ENCODE measurements at places on chromosomes 2 and 18.

DNA sequence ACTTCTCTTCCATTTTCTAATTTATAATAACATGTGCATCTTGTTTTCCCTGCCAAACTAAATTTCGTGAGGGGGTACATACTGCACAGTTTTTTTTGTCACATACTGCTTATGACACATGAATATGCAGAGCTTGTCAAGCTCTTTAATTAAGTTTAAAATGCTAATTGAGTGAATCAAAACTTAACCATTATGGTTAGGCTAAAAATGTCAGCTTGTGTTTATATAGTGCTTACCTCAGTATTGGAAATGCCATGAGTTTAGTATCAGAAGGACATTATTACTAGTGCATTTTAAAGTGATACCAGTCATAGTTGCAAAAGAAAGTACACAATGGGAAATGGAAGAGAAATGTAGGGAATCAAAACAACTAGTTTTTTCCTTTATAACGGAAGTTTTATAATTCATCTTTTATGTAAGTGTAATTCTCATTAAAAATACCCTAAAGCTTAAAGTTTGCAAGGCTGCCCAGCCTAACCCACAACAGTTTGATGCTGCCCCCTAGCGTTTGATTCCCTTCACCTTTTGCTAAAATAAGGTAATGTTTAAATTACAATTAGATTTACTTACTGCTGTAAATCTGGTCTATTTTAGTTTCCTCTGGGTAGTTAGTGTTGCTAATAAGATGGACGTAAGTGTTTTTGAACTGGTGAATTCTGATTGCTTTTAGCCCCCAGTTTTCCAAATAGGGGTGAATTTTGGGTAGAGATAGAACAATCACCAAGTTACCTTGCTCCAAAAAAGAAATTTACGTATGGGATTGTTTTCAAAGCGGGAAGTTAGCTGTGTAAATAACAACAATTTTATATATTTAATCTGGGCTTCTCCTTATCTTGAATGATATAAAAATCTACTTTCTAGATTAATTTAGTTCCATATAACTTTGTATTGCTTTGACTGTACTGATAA lies 3.2 kb downstream of the SLC39A10 start:
- peak; percentile 35 for DNase-seq

- DNase-seq = no peak
Observed at GRCh38 chr2:121068851-121069250, 216.2 kb downstream of the TFCP2L1 start.

GRCh38 chr2:27992787-27993401 lies 102.4 kb downstream of the BABAM2 start:
- no peak for DNase-seq

DNA sequence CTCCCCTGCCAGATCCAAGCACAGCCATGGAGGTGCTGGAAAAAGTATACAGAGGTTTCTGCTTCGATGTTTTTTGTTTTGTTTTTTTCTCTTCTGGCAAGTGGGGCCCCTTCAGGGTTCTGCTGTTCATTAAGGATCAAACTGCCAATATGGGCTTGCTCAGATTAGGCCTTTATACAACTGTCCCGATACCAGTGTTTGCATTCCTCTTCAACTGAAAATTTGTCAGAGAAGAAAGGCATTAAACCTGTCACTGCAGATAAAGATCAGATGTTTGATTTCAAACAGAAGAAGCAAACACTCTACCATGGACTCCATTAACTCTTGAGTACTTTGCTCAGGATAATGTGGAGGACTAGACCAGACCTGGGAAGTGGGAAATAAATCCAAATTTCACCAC lies 396.0 kb upstream of the SMIM21 start:
- no peak for DNase-seq

GRCh38 chr2:216985658-216986141 lies 125.8 kb upstream of the TNP1 start:
- peak; percentile 95 for DNase-seq

DNA sequence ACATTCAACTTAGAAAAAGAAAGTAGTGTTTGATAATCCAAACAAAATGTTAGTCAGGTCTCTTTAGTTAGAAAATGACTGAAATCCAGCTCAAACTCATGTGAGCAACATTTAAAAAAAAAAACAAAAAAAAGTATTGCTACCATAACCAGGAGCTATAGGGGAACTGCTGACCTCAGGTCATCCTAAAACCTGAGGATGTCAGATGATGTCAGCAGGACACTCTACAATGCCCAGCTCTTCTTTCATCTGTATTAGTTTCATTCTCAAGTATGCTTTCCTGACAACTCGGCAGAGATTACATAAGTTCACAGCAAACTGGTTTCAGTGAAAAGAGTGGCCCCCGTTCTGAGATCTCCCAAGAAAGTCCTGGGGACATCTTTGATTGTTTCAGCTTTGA lies 4.2 kb upstream of the ESCO1 start:
- no peak for DNase-seq

GRCh38 chr2:17579605-17580318 lies 39.3 kb downstream of the VSNL1 start:
- DNase-seq = no peak

DNA sequence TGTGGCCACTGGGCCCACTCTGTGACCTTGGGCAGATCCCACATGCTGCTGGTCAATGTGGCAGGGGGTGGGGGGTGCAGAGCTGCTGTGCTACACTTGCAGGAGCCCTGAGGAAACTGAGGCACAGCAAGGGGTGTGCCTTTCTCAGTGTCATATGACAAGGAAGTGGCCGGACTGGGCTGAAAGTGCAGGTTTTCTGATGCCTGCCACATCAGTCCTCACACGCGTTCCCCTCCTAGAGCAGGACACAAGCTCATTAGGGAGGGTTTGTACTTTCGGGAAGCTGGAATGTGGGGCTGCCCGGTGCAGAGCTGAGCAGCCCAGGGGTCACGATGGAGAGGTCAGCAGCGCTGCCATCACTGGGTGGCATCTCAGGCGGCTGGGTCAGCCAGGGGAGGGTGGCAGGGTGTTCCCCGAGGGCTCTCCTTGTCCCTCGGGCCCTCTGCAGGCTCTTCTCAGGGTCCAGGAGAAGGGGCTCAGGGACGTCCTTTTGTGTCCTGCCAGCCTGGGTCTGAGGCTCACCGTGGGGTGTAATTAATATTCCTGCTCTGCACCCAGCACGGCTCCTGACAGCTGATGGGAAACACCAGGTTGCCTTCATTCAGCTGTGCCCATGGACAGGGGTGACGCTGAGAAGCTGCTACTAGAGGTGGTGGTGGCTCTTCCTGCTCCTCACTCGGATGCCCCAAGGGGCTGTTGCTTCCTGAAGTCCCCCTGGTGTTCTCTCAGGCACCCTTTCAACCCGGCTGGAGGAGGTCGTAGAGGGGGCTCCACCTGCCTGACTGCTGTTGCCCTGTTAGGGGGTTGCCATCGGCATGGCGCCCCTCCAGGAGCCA lies 62.1 kb upstream of the HDAC4 start:
- no peak for DNase-seq

DNA sequence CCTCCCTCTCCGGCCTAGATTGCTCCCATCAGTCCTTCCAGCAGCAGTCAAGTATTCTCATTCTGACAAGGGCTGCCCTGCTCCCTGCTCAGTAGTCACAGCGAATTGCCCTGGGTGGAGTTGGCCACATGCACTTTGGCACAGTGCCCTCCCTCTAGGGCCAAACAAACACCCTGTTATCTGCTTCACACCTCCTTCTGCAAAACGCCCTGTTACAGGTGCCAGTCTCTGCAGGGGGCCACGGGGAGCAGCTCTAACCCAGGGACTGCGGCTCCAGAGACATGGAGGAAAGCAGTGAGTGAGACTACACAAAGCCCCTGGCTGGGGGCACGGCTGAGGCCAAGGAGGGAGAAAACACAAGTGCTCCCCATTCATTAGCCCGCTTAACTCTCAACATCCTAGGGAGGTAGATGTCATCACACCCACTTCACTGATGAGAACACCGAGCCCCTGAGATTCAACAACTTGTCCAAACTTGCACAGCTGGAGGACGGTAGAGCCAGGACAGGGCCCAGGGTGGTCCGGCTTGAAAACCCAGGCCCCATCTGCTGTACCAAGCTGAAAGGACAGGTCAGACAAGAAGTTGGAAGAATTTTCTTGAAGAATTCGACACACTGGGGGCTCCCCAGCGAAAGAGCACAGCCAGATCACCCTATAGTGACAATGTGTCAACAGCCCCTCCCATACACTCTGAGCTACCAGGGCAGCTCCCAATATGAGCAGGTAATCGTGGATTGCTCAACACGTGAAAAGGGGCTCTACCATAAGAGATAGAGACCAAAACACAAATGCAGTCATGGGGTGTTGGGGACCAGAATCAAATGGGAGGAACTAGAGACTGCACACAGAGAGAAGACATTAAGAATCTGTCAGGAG lies 8.7 kb upstream of the TFCP2L1 start:
- peak; percentile 20 for DNase-seq

- no peak for DNase-seq
Observed at GRCh38 chr2:123073956-123074355, 951.1 kb upstream of the CNTNAP5 start.

Data from NCI-H1092 (cell line).